ENCODE measurements at places on chromosomes 1 and 21.

GRCh38 chr21:15498455-15498854 is 231.3 kb upstream of the USP25 start:
- DNase-seq: no peak

- DNase-seq: no peak
Measured at GRCh38 chr1:36796106-36796590, 238.2 kb downstream of the GRIK3 start.

GRCh38 chr1:93690921-93691789 is 9.5 kb upstream of the BCAR3 start:
- peak; percentile 29 for DNase-seq

DNA sequence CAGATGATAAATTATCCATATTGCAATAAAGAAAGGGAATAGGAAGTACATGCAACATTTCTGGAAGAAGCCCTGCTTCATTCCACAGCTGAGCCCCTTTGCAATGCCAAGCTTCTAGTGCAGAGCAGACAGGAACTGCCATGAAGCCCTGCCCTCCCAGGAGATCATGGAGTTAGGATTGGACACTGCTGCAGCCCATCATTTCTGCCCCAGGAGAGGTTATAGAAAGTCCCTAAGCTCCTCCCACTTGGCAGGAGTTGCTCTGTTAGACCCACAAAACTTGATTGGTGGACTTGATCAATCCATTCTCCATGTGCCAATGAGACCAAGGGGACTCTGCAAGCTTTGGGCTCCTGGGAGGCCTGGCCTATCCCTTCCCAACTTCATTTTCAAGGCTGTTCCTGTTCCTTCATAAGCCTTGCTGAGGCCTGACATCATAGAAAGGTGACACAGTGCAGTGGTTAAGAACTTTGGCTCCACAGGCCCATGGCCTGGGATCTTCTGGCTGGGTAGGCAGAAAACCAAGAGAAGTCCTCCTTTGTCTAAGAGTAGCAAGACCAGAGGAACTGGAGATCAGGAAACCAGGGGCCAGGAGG is 1.3 kb upstream of the LAPTM5 start:
- no peak for DNase-seq

- no peak for DNase-seq
Measured at GRCh38 chr1:221774054-221774842, 32.4 kb upstream of the DUSP10 start.

All from NCI-H187 (cell line).